ENCODE measurements at places on chromosomes 13 and 19.
A peak's percentile ranks its signal among the peaks of the same experiment; 100 is the strongest.

- no peak for DNase-seq
Measured at GRCh38 chr13:47085346-47085745, 188.5 kb upstream of the HTR2A start.

DNA sequence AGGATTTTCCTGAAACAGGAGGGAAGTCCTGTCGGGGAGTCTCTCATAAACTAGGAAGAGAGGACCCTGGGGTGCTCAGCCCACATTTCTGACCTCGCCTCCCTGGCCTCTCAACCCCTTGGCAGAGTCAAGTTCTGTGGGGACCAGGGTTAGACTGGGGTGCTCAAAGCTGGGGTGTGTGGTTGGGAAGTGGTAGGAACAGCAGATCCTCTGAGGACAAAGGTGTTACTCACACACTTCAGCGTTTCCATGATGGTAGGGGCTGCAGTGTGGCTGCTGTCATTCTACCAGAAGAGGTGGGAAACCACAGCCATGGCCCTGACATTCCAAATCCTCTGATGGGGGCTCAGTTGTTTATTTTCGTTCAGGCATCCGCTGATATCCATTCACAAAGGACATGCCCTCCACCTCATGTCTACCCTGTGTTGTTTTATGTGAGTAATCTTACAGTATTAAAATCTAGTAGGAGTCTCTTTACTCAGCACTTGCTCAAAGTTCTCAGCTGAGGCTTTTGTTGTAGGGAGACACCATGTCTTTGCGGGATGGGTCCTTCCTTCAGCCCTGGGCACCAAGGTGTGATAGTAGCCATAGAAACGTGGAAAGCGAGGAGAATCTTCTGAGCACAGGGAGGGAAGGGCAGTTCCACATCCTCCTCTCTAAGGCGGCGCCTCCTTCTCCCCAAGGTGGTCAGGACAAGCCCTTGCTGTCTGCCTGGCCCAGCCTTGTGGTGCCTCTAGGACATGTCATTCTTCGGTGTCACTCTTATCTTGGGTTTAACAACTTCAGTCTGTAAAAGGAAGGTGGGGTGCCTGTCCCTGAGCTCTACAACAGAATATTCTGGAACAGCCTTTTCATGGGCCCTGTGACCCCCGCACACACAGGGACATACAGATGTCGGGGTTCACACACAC is 1.5 kb downstream of the KIR2DL3 start:
- no peak for DNase-seq

DNA sequence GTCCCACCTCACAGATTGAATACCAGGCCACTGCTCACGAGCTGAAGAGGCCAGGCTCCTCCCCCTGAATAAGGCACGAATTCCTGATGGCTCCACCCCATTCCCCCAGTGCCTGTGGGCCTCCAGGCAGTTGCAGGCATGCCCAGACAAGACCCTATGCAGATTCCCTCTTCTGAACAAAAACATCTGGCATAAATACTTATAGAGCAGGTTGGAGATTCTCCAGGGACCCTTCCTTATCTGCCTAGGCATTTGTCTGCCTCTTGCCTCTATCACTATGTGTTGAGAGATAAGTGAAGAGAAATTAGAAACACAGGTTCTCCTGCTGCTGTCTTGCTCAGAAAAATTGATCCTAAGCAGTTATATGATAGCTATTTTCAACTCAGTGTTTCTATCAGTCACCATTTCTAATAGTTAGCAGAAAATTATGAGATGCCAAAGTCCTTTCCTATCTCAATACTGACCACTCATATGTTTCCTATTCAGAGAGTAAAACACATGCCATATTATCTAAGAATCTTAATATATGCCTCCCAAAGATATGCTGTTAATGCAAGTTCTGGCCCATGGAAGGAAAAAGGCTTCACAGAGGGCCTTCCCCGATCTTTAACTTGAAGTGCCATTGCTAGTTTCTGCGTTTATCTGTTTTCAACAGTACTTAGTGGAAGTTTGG is 364.0 kb downstream of the KCTD12 start:
- DNase-seq: no peak

- no peak for DNase-seq
Measured at GRCh38 chr13:98783856-98784478, 31.5 kb upstream of the SLC15A1 start.

DNA sequence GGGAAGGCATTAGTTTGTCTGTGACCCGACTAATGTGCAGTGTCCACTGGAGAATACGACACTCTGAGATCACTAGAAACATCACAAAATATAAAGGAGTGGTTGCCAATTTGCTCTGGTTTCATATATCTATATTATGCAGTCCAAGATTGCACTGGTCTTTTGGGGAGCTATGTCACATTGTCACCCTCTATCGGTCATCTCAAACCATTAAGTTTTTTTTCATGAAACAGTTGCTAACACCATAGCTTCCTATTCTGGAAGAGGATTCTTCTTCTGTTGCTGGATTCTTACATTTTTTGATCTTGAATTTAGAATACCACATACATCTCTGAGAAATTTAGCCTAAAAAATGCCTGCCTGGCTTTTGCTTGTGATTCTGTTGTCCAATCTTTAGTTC is 168.6 kb downstream of the LACC1 start:
- no peak for DNase-seq

- no peak for DNase-seq
Measured at GRCh38 chr19:50875795-50876422, 2.7 kb downstream of the KLK2 start.

- no peak for DNase-seq
Measured at GRCh38 chr13:78636495-78636894, 22.5 kb downstream of the OBI1 start.

GRCh38 chr19:21603431-21604231 is 98.2 kb downstream of the ZNF429 start:
- no peak for DNase-seq

DNA sequence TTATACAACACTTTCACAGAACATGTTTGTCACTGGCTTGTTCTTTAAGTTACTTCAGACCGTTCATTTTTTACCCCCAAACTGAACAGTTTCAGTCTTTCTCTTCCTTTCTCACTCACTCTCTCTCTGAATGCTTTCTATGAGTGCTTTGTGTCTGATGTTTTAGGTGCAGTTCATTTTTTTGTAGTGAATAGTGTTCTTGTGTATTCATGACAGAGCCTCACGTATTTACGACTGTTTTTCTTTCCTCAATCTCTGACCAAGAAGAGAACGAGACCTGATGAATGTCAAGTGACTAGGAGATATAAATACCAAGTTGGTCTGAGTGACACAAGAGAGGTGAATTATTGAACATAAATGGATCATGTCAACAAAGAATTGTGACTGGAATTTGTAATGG is 1525.0 kb upstream of the MIR17HG start:
- DNase-seq: no peak

GRCh38 chr19:19774354-19775033 is 41.6 kb upstream of the ZNF14 start:
- DNase-seq: no peak

DNA sequence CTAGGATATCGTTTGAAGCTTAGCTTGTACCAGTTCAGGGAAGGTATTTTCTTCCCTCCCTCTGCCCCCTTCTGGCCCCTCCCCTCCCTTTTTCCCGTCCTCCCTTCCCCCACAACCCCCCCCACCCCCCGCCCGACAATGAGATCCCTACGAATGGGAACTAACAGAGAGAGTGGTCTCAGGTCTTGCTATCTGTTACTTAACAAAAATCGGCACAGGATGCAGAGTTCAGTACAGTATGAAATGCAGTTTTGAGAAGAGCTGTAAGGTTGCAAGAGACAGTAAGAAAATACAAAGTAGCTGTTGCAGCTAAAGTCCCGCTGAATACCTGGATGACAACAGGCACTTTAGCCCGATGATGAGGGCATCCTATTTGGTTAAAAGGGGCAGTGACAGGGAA is 3.1 kb upstream of the DACH1 start:
- DNase-seq: no peak

DNA sequence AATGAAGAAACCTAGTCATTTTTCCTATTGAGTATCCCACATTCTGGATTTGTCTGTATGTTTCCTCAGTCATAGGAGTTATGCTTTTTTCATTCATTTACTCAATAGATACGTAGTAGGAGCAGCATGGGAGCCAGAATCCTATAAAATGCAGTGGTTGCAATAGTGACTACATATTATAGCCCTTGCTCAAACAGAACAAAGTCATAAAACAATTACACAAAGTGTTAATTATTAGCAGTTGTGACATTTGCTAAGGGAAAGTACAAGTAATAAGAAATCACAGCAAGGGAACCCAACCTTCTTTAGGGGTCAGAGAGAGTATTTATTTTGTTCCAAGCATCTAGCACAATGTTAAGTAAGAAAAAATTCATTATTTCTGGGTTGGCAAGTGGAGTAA is 27.7 kb upstream of the POU4F1 start:
- no peak for DNase-seq

DNA sequence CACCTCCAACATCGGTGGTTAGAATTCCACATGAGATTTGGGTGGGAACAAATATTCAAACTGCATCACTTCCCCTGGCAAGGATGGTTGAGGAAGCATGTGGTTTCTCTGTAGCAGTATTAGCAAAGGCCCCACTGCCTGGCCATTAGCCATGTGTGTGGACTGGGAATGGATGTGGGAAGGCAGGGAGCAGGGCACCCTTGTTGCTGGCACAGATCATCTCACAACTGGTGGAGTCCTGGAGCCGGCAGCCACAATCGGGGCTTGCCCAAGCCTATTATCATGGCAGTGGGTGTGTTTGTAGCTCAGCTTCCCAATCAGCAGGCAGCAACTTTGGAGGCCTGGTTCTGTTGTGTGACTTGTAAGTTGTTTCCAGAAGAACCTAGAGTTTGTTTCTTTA is 391.9 kb downstream of the DLEU7 start:
- no peak for DNase-seq

DNA sequence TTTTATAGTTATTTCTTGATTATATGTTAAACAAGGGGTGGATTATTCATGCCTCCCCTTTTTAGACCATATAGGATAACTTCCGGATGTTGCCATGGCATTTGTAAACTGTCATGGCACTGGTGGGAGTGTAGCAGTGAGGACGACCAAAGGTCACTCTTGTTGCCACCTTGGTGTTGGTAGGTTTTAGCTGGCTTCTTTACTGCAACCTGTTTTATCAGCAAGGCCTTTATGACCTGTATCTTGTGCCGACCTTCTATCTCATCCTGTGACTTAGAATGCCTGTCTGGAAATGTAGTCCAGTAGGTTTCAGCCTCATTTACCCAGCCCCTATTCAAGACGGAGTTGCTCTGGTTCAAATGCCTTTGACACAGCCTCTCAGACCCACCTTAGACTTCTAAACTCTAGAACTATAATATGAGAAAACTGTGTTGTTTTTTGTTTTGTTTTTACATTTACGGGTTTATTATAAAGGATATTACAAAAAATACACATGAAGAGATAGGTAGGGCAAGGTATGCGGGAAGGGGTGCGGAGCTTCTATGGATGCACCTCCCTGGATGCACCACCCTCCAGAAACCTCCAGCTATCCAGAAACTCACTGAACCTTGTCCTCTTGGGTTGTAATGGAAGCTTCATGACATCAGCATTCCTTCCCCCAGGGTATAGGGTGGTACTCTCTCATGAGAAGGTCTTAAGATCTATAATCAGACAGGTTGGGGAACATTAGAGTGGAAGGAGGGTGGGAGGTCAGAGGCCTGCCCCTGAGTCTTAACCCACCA is 15.8 kb upstream of the SPRYD7 start:
- DNase-seq: no peak

DNA sequence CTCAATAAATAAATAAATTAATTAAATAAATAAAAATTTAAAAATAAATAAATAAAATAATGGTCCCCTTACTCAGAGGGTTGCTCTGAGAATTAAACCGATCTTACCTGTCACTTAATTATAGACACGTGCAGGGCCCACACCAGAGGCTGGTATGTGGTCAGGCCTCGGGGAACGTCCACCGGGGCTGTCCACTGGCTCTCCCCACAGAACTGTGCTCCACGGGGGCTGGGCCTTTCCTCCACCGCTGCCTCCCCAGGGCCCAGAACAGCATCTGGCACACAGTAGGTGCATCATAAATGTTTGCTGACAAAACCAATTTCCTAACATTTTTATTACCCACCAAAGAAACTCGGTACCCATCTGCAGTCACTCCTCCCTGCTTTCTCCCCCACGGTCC is 69.2 kb downstream of the CEBPG start:
- no peak for DNase-seq

- DNase-seq: no peak
Measured at GRCh38 chr13:90084684-90085290, 1262.7 kb upstream of the MIR17HG start.

- no peak for DNase-seq
Measured at GRCh38 chr19:726993-727956, 18.5 kb downstream of the PALM start.

DNA sequence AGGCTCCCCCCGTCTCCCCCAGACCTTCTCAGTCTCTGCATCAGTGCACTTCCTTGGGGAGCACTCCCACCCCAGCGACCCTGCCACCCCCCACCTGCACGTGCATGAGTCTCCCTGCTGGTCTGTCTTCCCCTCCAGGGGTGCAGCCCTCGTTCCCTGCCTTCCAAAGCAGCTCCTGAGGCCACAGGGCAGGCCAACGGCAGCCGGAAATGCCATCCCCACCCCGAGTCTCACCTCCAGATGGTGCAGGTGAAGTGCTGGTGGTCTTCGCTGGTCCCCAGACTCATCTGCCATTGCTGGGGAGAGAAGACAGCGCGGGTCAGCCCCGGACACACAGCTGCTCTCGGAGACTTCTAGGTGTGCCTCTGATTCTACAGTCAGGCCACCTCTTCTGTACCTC is 5.5 kb downstream of the MYDGF start:
- DNase-seq: no peak

- DNase-seq: no peak
Measured at GRCh38 chr19:1773184-1773583, 19.9 kb downstream of the ONECUT3 start.

GRCh38 chr13:100773923-100774663 is 99.5 kb upstream of the TMTC4 start:
- DNase-seq: no peak

DNA sequence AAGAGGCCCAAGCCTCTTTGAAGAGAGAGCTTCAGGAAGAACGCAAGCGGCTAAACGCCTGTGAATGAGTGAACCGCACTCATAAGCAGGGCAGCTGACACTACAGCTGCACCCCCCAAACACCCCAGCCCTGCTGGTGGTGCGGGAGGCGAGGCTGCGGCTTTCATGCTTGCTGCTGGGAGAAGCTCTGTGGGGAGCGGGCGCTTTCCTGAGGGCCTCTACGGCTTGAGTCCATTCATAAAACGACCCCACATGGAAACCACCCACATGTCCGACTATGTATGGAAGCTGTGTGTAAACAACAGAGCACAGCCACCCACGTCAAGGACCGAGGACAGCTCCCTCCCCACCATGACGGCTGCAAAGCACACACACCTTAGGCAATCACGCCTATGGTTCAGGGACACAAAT is 5.5 kb downstream of the AP3D1 start:
- no peak for DNase-seq

GRCh38 chr19:45668342-45668871 is 386 bp downstream of the GIPR start:
- peak; percentile 46 for DNase-seq

DNA sequence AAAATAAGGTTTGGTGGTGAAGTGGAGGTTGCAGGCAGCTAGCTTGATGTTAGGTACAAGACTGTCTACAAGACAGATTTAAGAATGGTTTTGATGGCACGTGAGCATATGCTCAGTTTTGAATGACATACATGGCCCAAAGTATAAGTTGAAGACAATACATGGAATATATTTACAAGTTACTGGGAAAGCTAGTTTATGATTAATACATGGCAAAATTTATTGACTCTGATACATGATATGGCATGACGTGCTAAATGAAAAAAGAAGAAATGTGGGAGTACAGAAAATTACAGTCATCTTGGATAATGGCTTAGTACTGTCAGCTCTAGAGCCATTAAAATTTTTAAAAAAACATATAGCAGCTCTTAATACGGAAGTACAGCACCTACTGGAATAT is 4.4 kb downstream of the KLF5 start:
- no peak for DNase-seq
